ENCODE measurements at places on chromosomes 1 and 21.

DNA sequence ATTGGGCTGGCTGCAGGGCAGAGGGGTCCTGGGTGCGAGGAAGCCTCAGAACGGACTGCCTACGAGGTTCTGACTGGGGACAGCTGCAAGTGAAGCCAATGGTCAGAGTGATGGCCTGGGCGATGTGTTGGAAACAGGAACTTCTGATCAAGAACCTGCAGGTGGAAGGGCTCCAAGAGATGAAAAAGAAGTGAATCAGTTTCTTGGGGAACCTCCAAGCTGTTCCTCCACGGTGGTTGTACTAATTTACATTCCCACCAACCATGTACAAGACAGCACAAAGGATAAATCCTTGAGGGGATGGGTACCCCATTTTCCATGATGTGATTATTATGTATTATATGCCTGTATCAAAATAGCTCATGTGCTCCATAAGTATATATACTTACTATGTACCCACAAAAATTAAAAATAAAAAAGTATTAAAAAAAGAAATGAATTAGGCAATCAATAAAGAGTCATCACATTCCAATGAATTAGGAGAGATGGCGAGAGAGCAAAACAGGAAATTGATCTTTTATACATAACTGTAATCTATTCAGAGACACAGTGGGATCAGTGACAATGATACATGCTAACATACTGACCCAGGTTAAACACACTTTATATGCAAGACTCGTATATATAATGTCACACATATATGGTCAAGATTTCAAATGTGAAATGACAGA, 58.1 kb downstream of the PTPN14 start:
- no peak for DNase-seq

DNA sequence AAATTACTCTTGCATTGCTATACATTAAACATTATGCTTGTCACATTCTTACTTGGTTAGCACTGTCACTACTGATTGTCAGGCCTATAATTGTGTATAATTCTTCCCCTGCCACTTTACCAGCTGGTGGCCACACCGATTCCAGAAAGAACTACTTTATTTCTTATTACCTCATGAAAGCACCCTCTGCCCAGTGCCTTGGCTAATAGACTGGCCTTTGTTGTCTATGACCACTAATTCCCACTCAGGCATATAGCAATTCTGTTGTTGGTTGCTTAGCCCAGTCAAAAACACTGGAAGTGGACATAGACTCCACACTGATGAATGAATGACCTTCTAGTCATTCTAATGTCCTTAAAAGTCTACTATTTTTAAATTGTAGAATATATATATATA, 35.6 kb downstream of the MRPL39 start:
- DNase-seq: no peak

GRCh38 chr1:48873944-48874343, 97.3 kb upstream of the BEND5 start:
- no peak for DNase-seq

DNA sequence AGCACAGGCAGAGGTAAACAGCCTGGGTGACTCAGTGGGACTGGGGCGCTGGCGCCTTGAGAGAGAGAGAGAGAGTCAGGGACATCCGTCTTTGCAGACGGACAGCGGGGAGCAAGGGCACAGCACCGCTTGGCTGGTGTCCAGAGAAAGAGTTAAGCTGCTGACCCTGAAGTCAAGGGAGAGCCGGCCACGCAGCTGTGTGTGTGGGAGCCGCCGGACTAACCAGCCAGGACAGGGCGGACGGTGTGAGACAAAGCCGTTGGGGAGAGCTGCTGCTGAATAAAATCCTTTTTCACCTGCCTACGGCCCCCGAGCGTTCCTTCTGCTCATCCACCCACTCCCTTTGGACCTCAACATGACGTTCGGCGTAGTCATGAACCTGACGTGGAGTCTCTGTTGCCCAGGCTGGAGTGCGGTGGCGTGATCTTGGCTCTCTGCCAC, 14.5 kb downstream of the CFAP74 start:
- no peak for DNase-seq

- DNase-seq: no peak
Measured at GRCh38 chr1:92707292-92707691, 77.6 kb downstream of the EVI5 start.

- DNase-seq: no peak
Measured at GRCh38 chr1:85461216-85461918, 3.6 kb downstream of the DDAH1 start.

DNA sequence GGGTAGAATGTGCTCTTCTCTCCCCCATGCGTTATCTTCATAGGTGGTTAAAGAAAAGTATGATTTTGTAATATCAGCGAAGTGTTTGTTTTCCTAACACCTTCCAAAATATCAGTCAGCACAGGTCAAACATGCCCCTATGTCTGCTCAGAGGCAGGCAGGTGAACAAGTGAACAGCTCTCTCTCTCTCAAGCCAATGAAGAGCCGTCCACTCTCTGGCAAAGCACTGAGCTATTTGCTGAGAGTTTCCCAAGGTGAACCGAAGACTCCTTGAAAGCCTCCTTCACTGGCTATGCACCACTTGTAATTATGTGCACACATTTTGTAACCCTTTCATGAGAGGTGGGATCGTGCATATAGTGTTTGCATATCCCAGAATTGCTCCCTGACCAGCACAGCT, 47.7 kb downstream of the ST6GALNAC3 start:
- DNase-seq: no peak

GRCh38 chr1:154972213-154972516, 1.6 kb upstream of the SHC1 start:
- no peak for DNase-seq

DNA sequence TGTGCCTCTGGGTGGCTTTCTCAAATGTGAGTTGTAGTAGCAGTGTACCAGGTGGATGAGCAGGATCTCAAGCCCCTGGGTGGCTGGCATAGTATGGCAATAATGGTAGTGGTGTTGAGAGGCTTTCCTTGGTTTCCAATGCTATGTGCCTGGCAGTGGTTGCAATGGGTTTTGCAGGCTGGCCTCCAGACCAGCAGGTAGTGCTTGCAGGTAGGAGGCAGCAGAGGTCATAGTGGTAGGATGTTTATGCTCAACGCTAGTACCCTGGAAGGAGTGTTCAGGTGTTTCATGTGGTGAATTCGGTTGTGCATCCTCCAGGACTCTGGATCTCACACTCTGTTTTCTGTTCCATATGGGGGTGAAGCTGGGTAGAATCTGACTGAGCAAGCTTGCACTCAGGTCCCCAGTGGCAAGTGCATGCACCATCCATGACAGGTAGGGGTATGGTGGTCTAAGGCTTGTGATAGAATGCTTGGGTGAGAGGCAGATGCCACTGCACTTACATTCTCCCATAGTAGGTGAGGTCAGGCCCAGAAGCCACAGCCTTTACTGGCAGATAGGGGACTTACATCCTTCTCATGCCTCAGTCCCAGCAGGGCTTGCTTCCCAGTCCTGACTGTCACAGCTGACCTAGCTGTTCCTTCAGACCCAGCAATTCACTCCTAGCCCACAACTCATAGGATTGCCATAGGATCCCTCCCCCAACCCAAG, 410.5 kb upstream of the LRRC7 start:
- DNase-seq: no peak

DNA sequence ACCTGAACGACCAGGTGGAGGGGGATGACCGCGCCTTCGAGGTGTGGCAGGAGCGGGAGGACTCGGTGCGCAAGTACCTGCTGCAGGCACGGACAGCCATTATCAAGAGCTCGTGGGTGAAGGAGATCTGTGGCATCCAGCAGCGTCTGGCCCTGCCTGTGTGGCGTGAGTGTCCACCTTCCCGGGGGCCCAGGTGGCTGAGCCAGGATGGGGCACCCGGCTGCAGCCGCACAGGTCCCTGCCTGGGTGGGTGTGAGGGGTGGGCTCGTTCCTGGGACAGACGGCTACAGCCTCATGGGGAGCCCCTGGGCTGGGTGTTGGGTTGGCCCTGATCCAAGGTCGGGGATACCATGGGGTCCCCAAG, 65.2 kb downstream of the TRIM11 start:
- DNase-seq: no peak

GRCh38 chr1:68107771-68108170, 57.3 kb upstream of the DIRAS3 start:
- no peak for DNase-seq

DNA sequence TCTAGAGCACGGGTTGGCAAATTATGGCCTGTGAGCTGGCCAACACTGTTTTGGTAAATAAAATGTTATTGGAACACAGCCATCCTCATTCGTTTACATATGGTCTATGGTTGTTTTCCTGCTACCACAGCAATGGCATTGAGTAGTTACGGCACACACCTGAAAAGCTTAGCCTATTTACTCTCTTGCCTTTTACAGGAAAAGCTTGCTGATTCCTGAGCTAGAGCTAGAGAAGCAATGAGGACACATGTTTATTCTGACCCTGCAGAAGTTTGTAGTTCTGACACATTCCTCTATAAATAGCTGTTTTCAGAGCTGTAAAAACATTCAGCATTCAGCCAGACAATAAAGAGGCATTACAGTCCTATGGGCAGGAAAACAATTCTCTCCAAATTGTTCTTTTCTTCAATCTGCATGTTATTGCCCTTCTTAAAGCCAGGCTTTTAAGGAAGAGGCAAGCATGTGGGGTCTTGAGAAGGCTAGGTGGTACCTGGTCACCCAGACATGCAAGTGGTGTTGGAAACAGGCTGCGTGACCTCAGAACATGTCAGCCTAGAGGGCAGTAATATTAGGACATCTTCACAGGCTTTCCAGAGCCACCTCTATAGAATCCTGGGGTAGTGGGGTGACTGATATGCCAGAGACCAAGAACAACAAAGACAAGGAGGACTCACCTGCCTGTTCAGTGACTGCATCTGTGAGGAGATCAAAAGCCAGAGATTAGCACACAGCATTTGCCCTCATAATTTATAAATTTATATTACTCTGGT, 1.6 kb downstream of the FCRL2 start:
- no peak for DNase-seq

DNA sequence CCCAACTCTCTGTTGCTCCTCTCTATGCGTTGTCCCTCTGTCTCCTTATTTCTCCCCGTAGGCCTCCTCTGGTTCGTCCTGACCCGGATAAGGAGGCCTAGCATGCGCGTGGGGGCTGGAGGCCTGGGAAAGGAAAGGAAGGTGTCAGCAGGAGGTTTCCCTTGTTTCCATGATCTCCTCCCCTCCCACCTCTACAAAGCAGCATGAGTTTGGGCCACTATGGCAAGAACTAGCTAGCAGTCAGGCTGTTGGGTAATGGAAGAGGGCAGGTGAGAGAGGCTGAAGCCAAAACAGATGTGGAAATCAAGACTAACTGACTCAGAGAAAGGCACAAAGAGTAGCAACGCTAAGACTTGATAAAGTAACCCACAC, 687 bp upstream of the SEMA6C start:
- DNase-seq: no peak

DNA sequence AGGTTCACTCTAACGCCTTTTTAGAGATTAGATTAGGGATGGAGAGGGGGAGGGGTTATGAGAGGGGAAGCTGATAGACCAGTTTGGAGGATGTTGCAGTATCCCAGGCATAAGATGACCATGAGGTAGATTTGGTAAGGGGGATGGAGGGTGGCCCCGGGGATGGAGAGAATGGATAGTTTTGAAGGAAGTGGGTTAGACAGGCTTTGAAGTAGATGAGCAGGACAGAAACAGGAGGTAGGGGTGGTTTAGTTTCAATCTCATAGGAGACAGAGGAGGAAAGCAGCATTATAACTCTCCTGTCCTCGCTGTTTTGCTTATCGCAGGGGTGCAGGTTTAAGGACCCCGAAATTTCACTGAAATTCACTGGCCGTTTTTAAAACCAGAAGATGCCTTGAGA, 11.8 kb downstream of the UBIAD1 start:
- no peak for DNase-seq

DNA sequence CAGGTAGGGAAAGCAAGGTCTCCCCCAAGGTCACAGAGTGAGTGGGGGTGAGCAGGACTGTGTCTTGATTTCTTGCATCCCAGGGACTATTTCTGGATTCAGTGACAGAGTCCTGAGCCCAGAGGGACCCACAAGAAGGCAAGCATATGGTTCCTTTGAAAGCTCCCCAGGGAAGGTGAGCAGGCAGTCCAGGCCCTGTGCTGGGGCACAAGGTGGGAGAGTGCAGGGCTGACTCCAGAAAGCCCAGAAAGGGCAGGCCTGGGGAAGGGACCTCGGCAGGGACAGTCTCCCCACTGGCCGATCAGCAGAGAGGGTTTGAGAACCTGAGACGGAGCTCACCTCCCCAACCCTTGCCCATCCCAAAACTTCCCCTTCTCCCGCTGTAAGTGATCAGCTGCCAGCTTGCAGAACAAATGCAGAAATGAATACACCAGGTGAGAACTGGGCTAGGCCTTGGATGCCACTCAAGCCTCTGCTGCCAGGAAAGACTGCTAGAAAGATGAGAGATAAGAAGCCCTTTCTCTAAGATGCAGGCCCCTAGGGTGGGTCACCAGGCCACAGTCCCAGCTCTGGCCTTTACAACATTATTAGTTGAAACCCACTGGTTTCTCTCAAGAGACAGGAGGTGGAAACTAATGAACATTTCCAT, 121.0 kb downstream of the GLIS1 start:
- no peak for DNase-seq

GRCh38 chr1:245649666-245650065, 494.9 kb downstream of the KIF26B start:
- DNase-seq: no peak

- no peak for DNase-seq
Measured at GRCh38 chr1:177236962-177237361, 66.2 kb downstream of the BRINP2 start.

DNA sequence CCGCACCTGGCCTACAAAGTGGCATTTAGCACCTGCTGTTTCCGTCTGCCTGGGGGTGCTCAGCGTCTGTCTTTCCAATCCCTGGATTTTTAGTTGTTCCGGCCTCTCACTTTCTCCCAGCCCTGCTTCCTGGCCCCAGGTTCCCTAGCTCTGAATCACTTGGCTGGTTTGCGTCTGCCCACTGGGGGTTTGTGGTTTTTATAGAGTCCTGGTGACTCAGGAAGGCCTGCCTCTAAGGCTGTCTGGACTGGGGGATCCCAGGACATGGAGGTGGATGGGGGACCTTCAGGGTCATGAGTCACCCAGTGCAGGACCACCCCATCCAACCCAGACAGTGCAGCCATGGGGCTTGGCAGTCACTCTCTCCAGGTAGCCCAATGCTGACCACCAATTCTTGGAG, 53.5 kb downstream of the MRPL37 start:
- peak; percentile 67 for DNase-seq

- no peak for DNase-seq
Measured at GRCh38 chr21:16363100-16363499, 633.3 kb downstream of the USP25 start.

DNA sequence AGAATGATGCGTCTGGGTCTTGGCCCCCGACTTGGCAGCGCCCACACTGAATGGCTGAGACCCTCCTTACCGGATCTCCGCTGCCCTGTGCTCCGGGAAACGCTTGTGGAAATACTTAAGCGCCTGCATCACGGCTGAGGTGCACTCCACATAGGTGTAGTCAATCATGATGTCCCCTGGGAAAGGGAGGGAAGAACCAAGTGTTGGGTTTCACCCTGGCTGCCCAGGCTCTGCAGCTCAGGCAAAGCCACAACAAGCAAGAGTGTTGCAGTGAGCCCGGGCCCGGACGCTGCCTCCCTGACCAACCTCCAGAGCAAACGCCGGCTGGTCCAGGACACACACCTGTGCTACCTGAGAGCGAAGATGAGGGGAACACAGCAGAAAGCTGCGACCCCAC, 21.5 kb upstream of the SPATC1L start:
- DNase-seq: no peak

GRCh38 chr1:94526152-94526980, 15.2 kb downstream of the F3 start:
- DNase-seq: no peak

All from fibroblast of skin of left biceps (primary cell).